ENCODE measurements at places on chromosomes 5 and 9.

GRCh38 chr9:130741024-130741305 lies 47.4 kb downstream of the EXOSC2 start:
- DNase-seq = no peak

GRCh38 chr5:53487436-53487835 lies 7.0 kb downstream of the FST start:
- DNase-seq = no peak

GRCh38 chr5:16461026-16461425 lies 4.6 kb downstream of the ZNF622 start:
- DNase-seq = peak; percentile 60

DNA sequence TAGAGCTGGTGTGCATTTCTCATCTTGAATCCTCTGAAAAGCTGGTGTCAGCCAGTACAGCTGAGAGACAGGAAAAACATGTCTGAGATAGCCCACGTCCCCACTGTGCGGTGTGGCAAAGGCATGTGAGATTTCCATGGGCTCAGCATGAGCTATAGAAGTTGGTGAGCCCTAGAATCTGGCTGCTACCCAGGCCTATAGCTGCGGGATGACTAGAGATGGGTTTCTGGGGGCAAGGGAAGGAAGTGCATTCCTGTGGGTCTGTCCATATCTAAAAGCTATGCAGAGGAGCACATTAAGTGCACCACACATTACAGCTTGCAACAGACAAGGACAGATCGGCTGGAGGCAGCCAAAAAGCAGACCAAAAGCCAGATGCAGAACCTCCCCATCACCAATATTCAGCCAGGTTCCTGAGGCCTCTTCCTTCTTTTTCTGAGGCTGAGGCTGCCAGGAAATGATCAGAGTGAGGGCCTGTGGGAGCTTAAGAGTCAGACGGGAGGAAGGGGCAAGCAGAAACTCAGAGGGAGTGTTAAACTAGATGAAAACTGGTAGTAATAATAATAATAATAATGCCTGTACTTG lies 55.8 kb upstream of the RANBP3L start:
- DNase-seq = peak; percentile 92

DNA sequence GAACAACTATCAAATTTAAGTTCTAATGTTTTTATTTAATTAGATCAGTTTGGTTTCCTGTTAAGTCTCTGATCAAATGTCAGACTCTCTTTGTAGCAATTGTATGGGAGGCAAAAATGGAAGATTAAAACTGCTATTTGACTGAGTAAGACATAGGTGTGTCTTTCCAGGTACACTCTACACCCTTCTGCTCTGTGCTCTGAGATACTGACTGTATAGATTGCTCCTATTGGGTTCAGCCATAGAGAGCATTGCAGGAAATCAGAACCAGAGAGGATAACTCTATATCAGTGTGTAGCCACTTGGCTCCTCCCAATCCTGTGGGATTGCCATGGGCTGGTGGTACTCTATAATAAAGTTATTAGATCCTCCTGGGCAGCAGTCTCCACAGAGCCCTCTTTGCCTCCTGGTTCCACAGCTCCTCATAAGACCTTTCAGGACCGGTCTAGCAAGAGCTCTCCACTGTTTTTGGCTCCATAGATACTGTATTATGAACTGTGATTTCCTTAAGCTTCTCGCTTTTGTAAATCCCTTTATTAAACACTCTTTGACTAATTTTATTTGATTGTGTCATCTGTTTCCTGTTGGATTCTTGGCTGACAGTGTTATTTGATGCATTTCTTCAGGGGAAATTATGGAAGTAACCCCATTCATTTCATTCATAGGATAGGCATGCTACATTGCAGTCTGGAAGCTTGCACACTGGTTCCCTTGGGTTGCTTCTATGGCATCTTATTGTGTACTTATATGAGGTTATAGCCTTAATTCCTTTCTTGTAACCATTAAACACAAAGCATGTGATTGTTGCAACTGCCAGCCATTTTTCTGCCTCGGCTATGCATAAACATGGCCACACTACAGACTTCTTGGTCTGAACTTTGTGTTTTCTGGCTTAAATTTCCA lies 115.6 kb downstream of the VCAN start:
- peak; percentile 83 for DNase-seq

GRCh38 chr5:139651853-139652787 lies 4.0 kb downstream of the CXXC5 start:
- DNase-seq = peak; percentile 92

DNA sequence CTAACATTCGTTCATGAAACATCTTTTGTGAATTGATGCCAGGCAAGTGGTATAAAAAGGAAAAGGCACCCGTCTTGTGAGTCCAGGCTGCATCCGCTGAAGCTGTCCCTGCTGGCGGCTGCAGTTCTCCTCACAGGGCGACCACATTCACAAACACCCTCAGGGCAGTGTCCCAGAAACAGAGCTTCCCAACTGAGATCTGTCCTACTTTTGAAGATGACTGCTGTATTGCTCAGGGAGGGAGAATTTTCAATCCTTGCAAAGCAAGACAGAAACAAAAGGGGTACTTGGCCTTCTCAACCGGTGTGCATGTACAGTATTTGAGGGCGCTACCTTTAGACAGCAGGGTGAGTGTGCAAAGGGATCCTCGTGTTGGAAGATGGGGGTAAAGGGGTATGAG lies 316.1 kb downstream of the GADD45G start:
- DNase-seq = no peak

- DNase-seq = no peak
These were observed 27.1 kb upstream of the SRP19 start for GRCh38 chr5:112833971-112834370.

DNA sequence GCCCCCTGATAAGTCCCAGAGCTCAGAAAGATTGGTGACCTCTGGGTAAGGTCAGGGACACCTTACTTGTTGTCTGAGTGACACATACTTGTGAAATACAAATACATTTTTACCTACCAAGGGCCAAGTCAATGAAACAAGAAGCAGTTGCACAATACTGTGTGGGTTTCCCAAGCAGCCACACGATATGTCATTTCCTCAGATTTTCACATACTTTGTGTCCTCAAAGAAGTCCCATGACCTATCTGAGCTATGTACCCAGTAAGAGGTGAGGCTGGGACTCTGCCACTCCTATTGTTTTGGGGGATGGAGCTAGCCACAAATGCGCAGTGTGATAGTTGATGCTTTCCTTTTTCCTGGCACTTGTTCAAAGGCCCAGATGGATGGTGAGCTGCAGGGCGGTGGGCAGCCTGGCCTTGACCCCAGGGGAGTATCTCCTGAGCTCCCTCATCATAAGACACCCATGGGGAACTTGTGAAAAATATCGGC lies 4.8 kb upstream of the SLC25A51 start:
- peak; percentile 73 for DNase-seq

- DNase-seq = no peak
These were observed 60.1 kb downstream of the LMX1B start for GRCh38 chr9:126673689-126674364.
